RCC 7860 (cell line): ENCODE measurements at places on chromosomes 1 and 21.

- DNase-seq = no peak
Observed at GRCh38 chr21:35473496-35473895, 424.4 kb upstream of the RUNX1 start.

DNA sequence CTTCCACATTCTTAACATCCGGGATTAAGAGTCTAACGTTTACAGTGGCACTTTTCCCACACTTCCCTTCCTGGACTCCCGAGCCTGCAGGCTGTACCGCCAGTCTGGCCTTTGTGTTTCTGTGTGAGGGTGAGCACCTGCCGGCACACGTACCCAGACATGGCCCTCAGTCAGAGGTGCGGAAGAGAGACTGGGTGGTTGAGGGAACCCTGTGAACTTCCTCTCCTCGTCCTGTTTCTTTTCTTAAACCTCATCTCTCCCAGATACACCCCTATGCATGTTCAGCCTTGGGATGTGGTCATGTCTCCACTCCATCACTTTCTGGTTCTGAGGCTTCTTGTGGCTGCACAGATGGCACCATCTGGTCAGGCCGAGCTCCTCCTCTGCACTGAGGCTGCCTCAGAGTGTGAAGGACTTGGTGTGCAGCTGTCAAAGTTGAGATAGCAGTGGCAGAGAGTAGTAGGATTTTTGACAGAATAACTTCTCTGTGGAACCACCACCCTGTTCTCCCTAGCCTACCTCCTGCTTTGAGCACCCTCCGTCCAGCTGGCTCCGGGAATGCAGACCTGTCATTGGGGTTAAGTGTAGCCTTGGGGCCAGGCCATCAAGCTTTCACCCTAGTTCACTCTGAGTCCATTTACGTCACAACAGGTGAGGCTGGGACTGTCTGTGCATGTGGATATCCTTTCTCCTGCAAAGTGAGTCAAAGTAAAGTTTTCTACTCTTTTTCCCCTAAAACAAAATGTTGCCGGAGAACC is 31.4 kb downstream of the VASH2 start:
- no peak for DNase-seq

DNA sequence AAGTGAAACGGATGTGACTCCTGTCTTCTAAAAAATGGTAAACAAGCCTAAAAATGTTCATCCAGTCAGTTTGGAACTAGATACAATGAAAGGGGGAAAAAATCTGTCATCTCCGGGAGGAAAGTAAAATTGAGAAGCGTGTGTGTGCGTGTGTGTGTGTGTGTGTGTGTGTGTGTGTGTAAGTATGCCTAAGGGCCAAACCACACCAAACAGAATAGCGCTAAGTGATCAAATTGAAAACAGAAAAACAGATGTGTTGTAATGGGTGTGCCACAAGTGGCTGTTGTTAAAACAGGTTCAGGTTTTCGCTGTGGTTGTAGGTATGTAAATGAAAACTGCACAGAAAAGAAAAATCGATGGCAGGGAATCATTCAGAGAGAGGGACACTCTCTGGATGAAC is 106.7 kb downstream of the RNF220 start:
- no peak for DNase-seq

- no peak for DNase-seq
Observed at GRCh38 chr1:15180945-15181523, 27.5 kb downstream of the TMEM51 start.

DNA sequence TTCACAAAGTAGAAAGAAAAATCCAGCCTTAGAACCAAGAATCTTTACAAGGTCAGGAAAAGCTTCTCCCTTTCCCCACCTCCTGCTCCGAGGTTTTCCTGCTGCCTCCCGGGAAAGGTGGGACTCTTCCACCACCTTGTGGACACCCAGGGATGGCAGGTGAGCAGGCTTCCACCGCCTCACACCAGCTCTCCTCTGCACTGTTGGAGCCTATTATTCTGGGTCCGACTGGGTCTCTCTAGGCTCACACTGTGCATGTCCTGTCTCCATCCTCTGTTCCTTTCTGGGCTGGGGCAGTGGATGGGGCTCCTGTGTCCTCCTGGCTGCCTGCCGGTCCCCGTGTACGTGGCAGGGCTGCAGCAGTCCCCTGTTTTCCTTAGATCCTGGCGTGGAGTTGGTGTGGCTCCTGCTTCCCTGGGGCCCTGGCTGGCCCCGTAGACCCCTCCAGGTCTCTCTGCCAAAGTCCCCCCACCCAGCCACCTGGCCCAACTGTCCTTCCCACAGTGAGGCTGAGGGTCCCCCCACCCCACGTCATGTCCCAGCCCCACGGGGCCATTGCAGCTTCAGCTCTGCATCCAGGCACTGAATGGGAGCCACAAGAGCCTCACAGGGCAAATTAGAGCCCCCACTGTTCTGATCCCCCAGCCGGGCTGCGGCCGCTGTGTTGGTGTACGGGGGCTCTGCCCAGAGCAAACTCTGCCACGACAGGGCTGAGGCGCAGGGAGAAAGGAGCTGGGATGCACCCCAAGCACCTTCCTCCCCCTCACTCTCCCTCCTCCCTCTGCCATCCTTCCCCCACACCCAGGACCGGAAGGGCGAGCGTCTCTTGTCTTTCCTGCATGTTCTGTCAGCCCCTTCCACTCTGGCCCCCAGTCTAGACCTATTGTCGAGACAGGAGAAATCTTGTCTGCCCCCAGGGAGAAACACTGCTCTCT is 3.3 kb upstream of the SLC45A1 start:
- peak; percentile 68 for DNase-seq

DNA sequence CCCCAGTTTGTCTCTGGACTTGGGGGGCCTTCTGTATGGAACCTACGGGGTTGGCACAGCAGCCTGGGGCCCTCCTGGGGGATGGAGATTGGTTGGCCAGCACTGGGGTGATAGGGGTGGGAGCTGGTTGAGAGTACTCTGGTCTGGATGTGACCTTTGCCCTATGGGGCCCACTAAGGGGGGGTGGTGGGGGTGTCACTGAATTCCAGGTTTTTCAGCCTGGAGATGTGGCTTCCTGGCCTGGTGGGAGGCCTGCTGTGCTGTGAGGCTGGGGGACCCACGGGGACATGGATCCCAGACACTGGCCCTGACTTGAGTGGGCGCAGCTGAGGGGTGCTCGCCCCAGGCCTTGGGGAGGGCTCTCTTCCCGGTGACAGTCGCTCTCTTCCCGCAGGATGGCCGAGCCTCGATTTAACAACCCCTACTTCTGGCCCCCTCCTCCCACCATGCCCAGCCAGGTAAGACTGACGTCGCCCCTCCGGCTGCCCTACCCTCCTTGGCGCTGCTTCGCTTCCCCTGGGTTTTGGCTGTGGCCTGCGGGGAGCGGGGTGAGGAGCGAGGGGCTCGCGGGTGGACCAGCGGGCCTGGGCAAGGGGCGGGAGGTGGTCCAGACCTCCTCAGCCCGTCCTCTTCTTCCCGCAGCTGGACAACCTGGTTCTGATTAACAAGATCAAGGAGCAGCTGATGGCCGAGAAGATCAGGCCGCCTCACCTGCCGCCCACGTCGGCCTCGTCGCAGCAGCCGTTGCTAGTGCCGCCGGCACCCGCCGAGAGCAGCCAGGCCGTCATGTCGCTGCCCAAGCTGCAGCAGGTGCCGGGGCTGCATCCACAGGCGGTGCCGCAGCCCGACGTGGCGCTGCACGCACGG is 19.6 kb downstream of the ZNF362 start:
- no peak for DNase-seq

DNA sequence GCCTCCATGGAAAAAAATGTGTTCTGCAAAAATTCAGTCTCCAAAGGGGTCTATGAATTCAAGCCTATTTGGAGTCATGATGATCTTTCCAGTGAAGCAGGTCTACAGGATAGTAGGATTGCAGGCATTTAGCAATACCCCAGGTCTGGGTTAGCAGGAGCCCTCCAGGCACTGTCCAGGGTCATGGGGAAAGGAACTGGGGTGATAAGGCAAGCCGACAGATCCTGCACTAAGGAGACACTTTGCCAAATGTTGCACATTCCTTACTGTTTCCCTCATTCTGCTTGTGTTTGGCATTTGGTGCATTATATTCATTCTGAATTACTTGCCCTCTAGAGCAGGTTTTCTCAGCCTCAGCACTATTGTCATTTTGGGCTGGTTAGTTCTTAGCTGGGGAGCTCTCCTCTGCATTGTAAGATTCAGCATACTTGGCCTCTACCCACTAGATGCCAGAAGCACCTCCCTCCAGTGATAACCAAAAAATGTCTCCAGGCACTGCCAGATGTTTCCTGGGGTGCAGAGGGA is 333.3 kb upstream of the PLXNA2 start:
- DNase-seq = no peak

- DNase-seq = no peak
Observed at GRCh38 chr1:110879758-110880606, 7.0 kb downstream of the CD53 start.

GRCh38 chr1:54567961-54568360 is 19.9 kb downstream of the ACOT11 start:
- DNase-seq = no peak

GRCh38 chr1:100023482-100023881 is 53.7 kb downstream of the SLC35A3 start:
- DNase-seq = no peak

DNA sequence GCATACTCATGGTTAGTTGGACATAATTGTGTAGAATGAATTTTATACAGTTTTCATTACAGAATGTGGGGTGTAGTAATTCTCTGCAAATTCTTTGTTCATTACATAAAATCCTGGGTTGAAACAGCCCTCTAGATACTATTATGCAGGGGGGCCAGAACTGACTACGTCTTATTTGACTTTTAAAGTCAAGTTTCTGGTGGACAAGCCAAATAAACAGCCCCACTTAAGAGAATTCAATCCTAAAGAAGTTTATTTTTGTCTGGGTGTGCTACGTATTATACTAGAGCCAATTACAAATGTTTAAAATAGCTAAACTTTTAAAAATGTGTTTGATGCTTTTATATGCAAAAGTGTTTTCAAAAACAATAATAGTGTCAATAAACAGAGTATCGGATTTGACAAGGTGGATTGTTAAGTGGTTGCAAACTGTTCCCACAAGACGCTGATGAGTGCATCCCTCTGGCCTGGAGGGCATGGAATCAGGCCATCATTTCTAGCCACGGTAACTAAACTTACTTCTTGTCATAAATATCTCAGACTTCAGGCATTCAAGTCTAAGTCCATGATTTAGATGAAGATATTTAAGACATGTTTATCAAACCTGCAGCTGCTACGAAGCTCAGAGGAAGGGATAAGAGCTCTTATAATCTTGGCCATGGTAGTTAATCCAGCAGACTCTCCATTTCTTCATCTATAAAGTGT is 646.3 kb downstream of the KIF26B start:
- DNase-seq = no peak

- peak; percentile 30 for DNase-seq
Observed at GRCh38 chr1:14590411-14591180, 7.9 kb upstream of the KAZN start.

DNA sequence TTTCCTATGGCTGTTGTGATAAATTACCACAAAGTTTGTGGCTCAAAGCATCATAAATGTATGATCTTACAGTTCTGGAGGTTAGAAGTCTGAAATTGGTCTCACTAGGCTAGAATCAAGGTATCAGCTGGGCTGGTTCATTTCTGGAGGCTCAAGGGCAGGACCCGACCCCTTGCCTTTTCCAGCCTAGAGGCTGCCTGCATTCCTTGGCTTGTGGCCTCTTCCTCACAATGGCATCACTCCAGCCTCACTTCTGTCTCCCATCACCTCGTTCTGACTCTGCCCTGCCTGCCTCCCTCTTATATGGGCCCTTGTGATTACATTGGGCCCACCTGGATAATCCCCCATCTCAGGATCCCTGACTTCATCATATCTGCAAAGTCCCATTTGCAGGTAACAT is 8.0 kb downstream of the COQ8A start:
- no peak for DNase-seq

- DNase-seq = peak; percentile 25
Observed at GRCh38 chr1:26529655-26530409, at the start of gene RPS6KA1. Gene RPS6KA1 (plus strand): TSS chr1:26529761. CDS start chr1:26529921, 160 bp downstream.

DNA sequence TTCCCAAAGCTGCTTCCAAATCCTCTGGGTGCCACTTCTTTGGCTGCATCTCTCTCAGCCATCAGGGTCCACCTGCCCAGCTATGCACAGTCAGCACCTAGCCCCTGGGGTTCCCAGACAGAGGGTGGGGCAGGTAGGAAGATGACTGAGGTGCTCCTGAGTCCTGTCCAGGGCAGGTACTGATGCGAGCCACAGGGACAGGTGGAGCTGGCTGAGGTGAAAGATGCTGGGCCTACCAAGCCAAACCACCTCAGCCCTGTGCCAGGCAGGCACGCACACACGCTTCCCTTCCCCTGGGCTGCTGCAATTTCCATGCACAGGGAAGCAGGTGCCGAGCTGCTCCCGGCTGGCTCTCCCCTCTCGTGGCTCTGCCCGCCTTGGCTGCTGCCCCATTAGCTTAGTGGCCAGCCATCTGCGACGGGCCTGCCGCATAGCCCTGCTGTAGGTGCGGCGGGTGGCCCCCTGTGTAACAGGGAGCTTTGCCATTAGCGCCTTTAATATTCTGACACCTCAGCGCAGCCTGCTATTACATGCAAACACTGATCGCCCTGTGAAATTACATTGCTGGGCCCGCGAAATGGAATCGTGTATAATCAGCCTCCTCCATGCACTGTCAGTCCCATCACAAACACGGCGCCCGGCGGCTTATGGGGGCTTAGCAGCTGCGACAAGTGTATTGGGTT is 38.9 kb downstream of the DMAP1 start:
- DNase-seq = no peak

- no peak for DNase-seq
Observed at GRCh38 chr1:206736878-206737728, 33.5 kb upstream of the IL19 start.

GRCh38 chr1:147214842-147215539 is 10.1 kb downstream of the FMO5 start:
- no peak for DNase-seq

DNA sequence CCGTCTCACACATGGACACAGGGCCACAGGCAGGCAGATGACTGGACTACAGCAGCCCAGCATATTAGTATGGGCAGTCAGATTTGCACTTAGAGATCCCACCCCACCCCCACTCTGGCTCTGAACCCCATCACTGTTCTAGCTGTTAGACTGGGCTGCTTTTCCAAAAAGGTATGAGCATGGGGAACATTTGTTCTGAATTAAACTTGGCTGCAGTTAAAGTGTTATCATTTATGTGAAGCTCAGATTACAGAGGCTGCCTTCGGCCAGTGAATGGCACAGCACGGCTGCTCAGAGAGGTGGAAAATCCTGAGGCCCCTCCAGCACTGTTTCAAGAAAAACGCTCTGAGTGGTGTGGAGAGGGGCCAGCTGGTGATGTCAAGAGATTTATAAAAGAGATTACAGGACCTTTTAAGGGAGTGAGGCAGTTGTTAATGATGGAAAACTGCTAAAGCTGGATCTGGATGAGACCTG is 6.9 kb upstream of the NOS1AP start:
- DNase-seq = no peak

DNA sequence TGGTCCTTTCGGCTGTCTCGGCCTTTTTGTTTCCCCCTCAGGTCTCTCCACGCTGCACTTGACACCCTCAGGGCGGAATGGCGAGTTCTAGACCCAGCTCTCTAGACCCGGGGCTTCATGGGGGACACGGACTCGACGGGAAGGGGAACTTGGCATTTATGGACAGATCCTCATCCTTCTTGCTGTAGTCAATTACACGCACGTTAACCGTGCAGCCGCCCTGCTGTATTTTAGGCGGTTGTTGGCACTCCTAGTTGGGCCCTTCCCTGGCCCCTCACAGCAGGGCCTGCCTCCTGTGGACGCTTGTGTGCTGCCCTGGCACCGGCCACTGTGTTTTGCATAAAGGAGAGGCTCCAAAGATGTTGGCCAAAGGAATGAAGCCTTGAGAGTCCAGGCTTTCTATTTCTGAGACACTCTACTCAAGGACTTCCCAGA is 558 bp upstream of the BTG3 start:
- no peak for DNase-seq

- no peak for DNase-seq
Observed at GRCh38 chr21:14414932-14415508, 32.1 kb upstream of the HSPA13 start.
